NCI-H187 treated with DMSO at 0.1 percent for 48 hours (cell line): ENCODE measurements at places on chromosomes 2 and 18.

DNA sequence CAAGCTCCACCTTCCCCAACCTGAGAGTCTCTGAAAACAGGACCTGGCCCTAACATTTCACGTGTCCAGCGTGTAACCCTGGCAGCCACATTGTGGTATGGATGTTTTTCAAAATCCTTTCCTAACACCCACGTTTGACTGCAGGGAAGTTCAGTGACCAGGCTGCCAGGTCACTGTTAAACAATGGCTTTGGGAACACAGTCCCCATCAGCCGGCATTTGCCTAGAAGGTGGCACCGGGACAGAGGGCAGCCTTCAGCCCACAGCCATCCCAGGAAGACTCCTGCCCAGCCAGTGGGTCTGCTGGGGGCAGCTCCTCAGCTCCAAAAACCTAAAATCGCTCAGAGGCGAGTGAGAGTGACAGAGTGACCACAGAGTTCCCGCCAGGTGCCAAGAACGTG is 140.2 kb downstream of the SH3BP4 start:
- no peak for DNase-seq

DNA sequence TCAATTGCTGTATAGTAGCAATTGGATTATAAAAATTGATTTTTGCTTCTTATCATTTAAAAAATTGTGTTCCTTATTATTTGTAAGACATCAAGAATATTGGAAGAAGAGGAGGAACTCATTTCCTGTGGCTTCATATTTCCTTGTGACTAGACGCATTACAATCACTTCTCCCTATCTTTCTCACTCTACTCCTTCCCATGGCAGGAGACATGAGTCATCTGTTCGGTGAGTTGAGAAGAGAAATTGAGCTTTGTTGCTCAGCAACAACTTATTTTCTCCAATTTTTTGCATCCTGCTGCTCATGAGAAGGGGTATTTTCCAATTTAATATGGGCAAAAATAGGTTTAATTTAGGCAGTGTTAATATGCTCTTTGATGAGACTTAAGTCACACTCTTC is 1783.9 kb downstream of the SUCLG1 start:
- DNase-seq, result no peak

DNA sequence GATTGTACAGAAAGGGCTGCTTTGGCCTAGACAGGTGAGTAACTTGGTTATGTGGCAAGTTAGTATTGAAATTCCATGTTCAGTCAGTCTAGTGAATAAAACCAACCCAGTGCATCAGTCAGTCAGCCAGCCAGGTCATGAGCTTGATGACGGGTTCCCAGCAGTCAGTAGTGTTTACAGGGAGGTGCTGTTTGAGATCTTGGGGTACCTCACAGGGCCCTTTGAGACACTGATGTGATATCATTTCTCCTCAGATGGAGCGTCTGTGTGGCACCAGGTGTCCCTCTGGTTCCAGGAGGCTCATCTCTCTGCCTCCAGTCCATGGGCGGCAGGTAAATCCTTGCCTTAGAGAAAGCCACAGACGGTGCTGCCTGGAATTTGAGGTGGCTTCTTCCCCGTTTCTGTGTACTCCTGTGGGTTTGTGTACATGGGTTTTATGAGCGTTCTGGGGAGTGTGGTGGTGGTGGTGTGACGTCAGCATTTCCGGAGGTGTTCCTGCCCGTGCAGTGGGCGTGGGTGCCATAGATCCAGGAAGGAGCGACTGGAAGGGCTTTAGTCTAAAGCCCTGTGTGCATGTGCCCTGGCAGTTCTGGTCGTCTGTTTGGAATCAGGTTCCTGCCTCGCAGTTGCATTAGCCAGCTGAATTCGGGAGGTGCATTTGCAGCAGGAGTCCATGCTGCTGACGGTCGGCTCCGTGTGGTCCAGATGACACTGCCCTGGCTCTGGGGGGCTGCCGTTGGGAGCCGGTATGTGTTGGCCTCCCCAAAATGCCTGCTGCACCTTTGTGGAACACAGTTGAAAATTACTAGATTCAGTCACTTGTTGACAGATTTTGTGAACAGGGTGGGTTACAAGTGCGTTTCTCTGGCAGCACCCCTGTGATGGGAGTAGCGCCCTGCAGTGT is 2.1 kb downstream of the CTDP1 start:
- DNase-seq, result no peak

- DNase-seq, result no peak
Measured at GRCh38 chr18:67432806-67433205, 83.7 kb downstream of the DSEL start.

GRCh38 chr2:200748779-200749178 is 62.9 kb upstream of the BZW1 start:
- no peak for DNase-seq

DNA sequence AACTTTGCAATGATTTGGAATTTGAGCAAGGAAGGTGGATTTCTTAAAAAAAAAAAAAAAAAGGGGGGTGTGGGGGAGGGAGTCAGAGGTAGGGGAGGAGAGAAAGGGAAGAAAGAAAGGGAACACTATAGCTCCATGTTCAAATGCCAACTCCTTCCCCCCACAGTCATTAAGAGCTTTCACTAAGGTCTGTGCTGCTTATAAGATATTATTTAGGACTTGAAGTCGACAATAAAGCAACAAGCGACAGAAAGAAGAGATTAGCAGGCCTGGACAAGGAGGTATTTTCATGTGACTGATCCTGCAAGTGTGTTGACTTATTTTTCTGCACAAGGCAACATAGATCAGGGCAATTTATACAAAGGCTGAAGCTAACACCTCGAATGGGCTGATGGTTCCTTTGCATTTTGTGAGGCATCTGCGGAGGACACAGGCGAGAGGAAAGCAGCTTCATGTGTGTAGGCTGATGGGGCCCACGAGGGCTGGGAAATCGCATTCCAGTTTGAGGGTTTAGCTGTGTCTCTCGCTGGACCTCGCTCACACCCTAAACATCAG is 382.0 kb downstream of the SOX11 start:
- DNase-seq, result peak; percentile 75
